Type B pancreatic cell (in vitro differentiated cells): ENCODE measurements at places on chromosomes 7 and 10. TPM values are rescaled to one million over a fixed set of nuclear protein-coding genes. Genes with fewer than 3 reads are reported as not detected.

DNA sequence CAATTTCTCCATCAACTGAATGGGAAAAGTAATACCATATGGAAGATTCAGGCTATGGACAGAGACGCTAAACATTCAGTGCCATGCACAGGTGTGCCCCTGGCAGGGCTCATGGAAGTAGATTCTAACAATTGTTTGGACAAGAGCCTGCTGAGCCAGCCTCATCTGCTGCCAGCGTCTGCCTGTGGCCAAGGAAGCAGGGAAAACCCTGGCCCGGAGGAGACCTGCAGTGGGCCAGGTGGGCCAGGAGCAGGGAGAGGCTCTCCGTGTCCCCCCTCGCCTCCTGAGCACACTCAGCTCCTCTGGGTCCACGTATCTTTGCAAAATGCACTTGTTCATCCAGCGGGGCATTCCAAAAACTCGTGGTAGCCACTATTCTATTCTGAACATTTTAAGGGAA, 130.1 kb downstream of the TCERG1L start:
- peak; percentile 45 for DNase-seq

- DNase-seq: no peak
Measured at GRCh38 chr7:82729172-82730030, 285.8 kb upstream of the CACNA2D1 start.

DNA sequence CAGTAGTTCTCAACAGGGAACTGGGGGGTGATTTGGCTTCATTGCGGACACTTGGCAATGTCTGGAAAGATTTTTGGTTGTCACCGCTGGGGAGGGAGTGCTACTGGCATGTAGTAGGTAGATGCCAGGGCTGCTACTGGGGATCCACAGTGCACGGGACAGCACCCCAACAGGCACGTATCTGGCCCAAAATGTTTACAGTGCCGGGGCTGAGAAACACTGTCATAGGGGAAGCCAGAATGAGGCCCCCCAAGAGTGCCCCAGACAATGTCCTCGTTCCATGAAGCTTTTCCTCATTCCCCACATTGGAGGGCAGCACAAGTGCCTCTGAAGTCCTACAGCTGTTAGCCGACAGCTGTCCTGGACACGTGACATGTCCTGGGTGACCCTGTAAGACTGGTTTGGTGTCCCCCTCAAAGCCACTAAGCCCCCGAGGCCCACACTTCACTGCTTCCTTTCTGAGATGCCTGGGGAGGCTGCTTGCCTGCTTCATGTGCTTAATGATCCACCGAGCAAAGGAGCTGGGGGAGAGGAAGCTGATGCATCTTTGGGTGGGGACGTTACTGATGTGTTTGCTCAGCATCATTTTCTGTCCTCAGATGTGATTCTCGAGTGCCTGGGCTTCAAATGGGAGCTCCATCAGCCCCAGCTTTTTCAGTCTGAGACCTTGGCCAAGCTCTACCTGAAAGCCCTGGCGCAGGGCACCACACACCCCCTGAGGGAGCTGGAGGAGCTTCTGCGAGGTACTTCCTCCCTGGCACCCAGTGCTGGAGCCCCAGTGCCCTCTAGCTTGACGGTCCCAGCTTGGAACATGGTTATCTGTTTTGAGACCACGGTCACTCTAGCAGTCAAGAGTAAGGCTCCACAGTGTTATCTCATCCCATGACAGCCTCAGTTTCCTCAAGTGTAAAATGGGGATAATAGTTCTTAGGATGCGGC, 14.7 kb downstream of the BTBD16 start:
- no peak for DNase-seq

The SORBS1 gene
- 28.2 and 31.4 TPM in 2 replicates for total RNA-seq

DNA sequence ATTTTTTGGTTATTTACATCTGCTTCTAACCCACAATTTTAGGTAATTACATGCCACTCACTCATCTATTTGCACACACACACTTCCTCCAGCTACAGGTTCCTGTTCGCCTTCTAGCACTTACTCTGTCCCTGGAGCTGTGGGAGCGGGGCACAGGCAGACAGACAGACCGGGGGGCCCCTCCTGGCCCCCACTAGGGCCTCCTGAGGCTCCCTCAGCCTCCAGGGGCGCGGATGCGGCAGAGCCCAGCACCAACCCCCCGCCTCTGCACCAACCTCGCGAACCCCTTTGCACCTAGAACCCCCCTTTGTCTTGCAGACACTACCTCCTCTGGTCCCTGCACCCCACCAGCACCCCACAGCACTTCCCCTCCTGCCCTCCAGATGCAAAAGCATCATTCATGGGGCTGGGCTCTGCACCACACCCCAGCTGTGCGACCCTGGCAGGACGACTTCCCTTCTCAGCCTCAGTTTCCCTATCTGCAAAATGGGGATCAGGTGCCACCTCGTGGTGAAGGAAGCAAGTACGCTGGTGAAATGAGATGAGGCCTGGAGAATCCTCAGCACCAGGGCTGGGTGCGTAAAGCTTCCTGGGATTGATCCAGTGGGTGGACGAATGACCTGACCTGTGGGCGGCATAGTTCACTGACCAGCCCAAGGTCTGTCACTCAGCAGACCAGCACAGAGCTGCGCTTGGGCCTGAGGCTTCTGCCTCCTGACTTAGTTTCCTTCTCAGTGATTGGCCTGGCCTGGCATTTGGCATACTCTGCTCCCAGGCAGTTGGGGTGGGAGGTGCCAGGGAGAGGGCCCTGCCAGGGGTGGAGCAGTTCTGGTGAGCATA, 37.9 kb downstream of the ELFN1 start:
- DNase-seq: peak; percentile 60

DNA sequence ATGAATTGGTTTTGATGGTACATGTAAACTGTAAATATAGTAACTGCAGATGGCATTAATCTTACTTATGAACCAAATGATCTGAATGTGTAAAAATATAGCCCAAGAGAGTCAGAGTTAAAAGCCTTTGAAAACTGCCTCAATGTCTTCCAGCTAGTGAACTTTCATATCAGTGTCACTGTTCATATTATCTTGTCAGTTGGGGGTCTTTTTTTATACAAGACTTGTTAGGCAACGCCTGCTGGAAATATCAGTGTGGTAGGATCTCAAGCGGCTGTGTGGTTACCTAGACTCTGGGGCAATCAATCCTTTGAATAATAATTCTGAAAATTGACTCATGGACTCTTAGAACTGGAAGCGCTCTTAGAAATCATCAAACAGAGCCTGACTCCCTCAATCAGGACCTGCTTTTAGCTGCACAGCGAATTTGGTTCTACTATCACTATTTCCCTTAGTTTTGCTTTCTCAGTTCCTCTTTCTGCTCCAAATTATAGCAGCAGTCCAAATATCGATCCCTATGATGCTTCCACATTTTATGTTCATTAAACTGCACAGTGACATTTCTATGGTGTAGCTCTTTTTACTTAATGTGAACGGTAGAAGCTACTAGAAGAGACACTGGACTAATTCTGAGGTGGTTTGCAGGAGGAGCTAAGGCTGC, 100.1 kb upstream of the COL1A2 start:
- DNase-seq: no peak

DNA sequence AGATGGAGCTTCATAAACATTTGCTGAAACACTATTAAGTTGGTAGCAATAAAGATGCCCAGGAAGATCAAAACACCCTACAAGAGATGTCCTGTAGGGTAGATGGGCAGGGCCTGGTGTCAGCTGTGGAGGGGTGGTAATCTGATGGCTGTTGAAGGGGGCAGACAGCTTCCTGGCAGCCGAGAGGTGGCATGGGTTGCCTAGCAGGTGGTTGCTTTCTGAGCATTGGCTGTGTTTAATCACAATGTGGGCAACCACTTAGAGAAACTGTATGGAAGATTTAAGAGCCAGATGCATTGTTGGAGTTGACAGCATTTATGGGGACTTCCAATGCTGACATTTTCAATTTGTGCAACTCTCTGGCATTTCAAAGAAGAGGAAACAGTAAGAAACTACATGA, 79.9 kb upstream of the SLC26A5 start:
- DNase-seq: no peak

DNA sequence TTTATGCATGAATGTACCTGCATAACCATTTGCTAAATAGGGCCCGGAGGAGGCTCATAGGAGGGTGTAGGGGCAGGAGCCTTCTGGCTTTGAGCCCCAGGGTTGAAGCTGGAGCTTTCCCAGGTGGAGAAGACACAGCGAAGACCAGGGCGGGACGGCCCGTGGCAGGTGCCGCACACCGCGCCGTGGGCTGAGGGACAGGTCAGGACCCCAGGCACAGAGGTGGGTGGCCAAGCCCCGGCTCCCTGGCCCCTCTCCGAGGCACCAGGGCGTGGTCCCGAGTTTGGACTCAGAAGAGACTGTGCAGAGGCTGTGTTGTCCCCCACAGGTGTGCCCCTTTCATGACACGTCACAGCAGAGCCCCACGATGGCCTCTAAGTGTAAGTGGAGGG, 56.5 kb downstream of the PWWP2B start:
- no peak for DNase-seq

The NUPR2 gene
- total RNA-seq: not detected in 2 replicates

DNA sequence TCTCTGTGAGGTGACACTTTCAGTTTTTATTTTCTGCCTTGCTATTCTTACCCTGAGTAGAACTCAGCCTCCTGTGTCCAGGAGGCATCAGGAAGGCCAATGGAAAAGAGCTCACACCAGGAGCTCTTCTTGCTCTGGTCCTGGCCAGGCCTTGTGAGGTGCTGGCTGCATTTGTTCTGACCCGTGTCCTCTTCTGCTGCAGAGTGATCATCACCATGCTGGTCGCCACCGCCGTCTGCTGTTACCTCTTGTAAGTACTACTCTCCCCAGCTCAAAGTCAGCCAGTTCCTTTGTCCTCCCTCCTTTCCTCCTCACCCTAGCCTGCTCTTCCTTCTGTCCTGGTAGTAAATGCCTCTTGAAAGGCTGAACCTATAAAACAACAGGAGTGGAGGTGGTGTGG, 1.6 kb downstream of the ATP6V0E2 start:
- DNase-seq: no peak
